Mesothelial cell of epicardium (in vitro differentiated cells): ENCODE measurements at places on chromosomes 12 and 14. TPM values are rescaled to one million over a fixed set of nuclear protein-coding genes. Genes with fewer than 3 reads are reported as not detected.

ZDHHC22 gene
- not detected in 3 replicates for total RNA-seq

ITGB7 gene
- total RNA-seq, result 3.2 to 4.9 TPM (median 4.6 TPM) in 3 replicates

DNA sequence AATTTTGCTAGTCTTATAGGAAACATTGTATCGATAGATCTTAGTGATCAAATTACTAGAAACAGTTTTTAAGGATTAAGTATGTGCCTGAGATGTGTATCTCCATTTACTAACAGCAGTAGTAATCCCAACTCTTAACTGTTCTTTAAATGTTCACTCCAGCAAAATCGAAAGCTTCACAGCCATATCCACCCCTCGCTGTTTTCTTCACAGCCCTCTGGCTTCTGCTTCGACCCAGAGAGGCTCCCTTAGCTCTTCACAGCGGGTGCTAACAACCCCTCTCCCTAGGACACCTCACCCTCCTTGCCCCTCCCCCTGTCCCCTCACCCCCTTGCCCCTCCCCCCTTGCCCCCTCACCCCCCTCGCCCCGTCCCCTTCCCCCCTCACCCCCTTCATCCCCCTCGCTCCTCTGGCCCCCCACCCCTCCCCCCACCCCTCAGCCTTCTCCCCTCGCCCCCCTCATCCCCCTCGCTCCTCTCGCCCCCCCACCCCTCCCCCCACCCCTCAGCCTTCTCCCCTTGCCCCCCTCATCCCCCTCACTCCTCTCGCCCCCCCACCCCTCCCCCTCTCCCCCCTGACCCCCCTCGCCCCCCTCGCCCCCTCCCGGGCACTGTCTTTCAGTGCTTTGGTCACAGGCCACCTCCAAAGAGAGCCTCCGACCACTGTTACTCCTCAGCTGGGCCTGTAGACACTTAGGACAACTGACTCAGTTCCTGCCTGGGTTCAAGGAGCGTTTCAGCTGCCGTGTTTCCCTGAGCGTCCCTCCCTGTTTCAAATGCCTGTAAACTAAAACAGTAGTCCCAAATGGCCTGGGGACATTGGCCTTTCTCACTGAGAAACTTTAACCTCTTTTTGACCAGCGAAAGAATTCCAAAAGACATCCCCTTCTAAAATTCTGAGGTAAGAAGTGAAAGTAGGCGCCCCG lies 46.0 kb upstream of the DYNC1H1 start:
- no peak overlapping the region for H3K27ac ChIP-seq
- H3K4me1 ChIP-seq, result peaks cover 5% of the 10 kb centered on the region
- H3K4me3 ChIP-seq, result no peak overlapping the region
- no peaks in the 10 kb centered on the region for H3K27me3 ChIP-seq
- H3K36me3 ChIP-seq, result peaks cover 33% of the 10 kb centered on the region

DNA sequence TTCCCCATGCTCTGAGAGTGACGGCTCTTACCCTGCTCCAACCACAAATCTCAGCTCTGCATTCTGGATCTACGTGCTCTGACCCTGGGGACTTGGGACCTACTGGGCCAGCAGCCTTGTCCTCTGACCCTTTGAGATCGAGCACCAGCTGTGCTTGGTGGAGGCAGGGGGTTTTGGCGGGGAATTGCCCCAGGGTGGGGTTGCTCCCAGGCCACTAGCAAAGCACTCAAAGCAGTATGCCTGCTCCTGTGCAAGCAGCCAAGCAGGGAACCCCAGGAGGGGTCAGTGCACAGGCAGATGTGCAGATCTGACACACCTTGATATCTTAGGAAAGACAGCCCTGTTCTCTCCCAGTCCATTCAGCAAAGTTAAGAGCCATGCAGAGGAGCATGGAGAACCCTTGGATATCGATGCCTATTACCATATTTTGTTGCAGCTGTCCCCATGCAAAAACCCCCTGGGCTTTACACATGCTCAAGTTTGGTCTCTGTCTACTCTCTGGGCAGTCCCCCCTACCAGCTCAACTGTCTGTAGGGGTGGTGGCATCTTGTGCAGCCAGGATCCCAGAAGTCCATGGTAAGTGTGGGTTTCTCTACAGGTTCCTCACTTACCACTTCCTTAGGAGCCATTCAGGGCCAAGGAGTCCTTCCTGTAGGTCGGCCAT lies 319.0 kb downstream of the TMTC2 start:
- H3K27me3 ChIP-seq, result no peaks in the 10 kb centered on the region
- H3K27ac ChIP-seq, result no peak overlapping the region
- H3K4me1 ChIP-seq, result peaks cover 6% of the 10 kb centered on the region
- DNase-seq, result no peak

GRCh38 chr14:71726580-71727021 lies 205.6 kb upstream of the RGS6 start:
- no peak for DNase-seq
- no peak overlapping the region for H3K4me3 ChIP-seq
- peaks cover 16% of the 10 kb centered on the region for H3K4me1 ChIP-seq
- H3K27me3 ChIP-seq, result no peaks in the 10 kb centered on the region
- H3K36me3 ChIP-seq, result peaks cover 41% of the 10 kb centered on the region
- peak overlapping the region; percentile 85 for H3K27ac ChIP-seq

DNA sequence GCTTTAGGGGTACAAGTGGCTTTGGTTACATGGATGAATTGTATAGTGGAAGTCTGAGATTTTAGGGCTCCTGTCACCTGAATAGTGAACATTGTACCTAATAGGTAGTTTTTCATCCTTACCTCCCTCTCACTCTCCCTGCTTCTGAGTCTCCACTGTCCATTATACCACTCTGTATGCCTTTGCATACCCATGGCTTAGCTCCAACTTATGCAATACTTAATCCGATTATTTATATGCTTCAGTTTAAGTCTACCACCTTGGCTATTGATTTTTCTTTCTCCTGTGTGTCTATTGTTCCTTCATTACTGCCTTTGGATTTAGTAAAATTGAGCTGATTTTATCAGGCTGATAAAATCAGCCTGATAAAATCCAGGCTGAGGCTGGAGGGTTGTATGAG lies 30.5 kb upstream of the C12orf71 start:
- H3K27me3 ChIP-seq, result no peaks in the 10 kb centered on the region
- H3K27ac ChIP-seq, result no peak overlapping the region
- no peak for DNase-seq

DNA sequence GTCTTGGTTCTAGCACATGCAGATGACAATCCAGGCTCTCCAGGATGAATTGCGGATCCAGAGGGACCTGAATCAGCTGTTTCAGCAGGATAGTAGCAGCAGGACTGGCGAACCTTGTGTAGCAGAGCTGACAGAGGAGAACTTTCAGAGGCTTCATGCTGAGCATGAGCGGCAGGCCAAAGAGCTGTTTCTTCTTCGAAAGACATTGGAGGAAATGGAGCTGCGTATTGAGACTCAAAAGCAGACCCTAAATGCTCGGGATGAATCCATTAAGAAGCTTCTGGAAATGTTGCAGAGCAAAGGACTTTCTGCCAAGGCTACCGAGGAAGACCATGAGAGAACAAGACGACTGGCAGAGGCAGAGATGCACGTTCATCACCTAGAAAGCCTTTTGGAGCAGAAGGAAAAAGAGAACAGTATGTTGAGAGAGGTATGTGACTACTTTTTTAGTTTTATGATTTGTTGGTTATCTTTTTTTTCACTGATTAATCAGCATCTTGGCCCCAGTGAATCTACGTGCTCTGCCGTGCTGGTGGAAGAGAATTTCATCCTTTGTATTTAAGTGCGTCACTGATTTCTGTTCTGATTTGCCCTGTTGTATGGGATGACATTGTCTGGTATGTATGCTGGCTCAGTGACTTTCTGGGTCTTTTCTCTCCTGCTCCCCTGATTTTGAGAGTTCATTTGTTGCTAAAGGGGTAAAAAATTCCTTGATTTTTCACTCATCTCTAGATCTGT lies 92.3 kb downstream of the ERC1 start:
- no peak for DNase-seq
- H3K27me3 ChIP-seq, result no peaks in the 10 kb centered on the region
- H3K36me3 ChIP-seq, result peaks cover 3% of the 10 kb centered on the region
- H3K4me3 ChIP-seq, result no peak overlapping the region

- no peak overlapping the region for H3K4me3 ChIP-seq
- no peaks in the 10 kb centered on the region for H3K27me3 ChIP-seq
- no peak overlapping the region for H3K27ac ChIP-seq
- peaks cover 22% of the 10 kb centered on the region for H3K36me3 ChIP-seq
- H3K4me1 ChIP-seq, result peaks cover 37% of the 10 kb centered on the region
- DNase-seq, result no peak
Measured at GRCh38 chr14:63444588-63444987, 98.6 kb downstream of the PPP2R5E start.
